Karpas-422 (cell line): ENCODE measurements at places on chromosomes 16 and 17.
A peak's percentile ranks its signal among the peaks of the same experiment; 100 is the strongest.

DNA sequence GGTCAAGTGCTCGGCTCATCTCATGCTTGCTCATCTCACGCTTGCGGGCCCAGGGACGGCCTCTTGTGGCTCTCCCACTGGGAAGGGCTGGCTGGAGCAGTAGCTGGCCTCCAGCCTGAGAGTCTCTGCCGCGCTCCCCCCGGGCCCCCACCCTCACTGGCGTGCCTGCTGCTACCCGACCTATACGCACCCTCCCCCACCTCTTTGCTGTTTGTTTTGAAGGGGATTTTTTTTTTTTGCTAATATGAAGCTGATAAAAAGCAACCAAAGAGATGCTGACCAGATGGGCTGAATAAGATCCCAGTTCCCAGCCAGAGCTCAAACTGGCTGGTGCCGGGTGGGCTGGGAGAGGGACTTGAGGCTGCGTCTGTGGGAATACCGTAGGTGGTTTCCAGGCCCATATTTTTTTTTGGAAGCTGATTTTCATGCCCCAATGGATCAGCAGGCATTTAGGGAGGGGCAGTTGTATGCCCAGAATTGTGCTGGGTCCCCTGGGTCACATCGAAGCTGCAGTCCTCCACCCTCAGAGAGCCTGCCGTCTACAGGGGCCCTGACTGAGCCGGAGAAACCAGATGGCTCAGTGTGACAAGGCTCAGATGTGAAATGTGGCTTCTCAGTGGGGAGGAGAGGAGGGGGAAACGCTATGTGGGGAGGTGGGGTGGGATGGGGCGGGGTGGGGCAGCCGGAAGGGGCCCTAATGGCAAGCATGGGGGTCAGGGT lies 115.0 kb downstream of the RAP1GAP2 start:
- H3K27ac ChIP-seq: no peak overlapping the region
- H3K4me3 ChIP-seq: no peak overlapping the region
- no peaks in the 10 kb centered on the region for H3K4me1 ChIP-seq
- peak; percentile 30 for DNase-seq

- no peak overlapping the region for H3K27ac ChIP-seq
- no peaks in the 10 kb centered on the region for H3K27me3 ChIP-seq
- no peaks in the 10 kb centered on the region for H3K4me1 ChIP-seq
- H3K4me3 ChIP-seq: no peak overlapping the region
- no peak for DNase-seq
Observed at GRCh38 chr17:79444198-79444597, 166.7 kb downstream of the RBFOX3 start.

GRCh38 chr17:8410883-8411238 lies 13.2 kb upstream of the RNF222 start:
- no peak for DNase-seq
- no peaks in the 10 kb centered on the region for H3K27me3 ChIP-seq
- no peak overlapping the region for H3K27ac ChIP-seq
- H3K36me3 ChIP-seq: no peaks in the 10 kb centered on the region

DNA sequence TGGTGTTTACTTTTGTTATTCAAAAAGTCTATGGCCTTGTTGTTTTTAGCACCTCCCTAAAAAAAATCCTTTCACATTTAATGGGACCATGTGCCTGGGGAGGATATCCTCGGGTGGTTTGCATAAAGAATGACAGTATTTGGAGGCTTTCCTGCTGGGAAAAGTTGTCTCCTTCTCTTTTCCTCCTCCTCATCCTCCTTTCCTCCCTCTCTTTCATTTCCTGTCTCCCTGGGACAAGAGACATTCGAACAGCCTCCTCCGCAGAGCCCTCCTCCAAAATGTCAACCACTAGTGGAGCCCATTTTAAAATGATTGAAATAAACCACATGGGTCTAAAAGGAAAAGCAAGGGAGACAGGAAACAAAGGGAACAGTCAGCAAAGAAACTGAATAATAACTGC lies 67.4 kb downstream of the MYH13 start:
- no peak overlapping the region for H3K27ac ChIP-seq
- DNase-seq: no peak
- no peak overlapping the region for H3K4me3 ChIP-seq
- H3K27me3 ChIP-seq: no peaks in the 10 kb centered on the region

- DNase-seq: no peak
- no peak overlapping the region for H3K27ac ChIP-seq
- no peaks in the 10 kb centered on the region for H3K27me3 ChIP-seq
Observed at GRCh38 chr16:87264634-87265033, 52.6 kb downstream of the C16orf95 start.

DNA sequence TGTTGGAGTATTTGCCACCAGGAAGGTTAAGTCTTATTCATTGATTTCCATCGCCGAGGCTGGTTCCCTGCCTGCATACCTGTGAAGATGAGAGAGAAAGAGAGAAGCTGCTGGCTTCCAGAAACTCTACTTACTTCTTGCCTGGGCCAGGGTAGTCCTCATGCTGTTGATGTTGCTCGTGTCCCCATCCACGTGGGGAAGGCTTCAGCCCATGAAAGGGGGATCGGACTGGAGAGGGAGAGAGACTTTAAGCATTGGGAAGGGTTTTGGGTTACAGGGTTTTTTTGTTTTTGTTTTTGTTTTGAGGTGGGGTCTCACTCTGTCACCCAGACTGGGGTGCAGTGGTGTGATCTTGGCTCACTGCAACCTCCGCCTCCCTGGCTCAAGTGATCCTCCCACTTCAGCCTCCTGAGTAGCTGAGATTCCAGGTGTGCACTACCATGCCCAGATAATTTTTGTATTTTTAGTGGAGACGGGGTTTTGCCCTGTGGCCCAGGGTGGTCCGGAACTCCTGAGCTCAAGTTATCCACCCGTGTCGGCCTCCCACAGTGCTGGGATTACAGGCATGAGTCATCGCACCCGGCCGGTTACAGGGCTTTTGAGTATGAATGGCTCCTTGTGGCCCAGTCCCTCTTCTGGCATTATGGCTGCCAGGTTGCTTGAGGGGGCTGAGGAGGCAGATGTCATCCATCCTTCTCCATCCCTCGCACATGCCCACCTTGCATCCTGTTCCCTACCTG lies 26.6 kb downstream of the ITGB3 start:
- no peak for DNase-seq
- no peaks in the 10 kb centered on the region for H3K36me3 ChIP-seq
